Stimulated activated CD4-positive, alpha-beta T cell treated with anti-CD3 and anti-CD28 coated beads, Interleukin-2, amount 100 ng/mL, for 4 hours (primary cell): ENCODE measurements at places on chromosomes 3 and 15.

GRCh38 chr3:134437211-134437752, 48.5 kb downstream of the ANAPC13 start:
- DNase-seq, result no peak

DNA sequence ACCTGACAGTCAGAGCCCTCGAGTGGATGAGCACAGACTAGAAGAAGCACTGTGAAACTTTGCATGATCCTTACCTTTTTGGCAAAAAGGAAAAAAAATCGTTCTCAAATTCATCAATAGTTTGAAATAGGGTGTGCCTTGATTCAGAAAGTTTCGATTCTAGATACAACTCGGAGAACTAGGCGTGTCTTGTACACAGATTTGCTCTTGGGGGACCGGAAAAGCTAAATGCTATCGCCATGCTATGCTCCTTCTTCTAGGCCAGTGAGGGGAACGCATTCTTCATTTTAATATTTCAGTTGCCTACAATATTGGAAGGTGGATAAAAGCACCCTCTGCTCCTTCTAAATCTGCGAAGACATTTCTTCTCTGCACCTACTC, 25.0 kb downstream of the CD86 start:
- no peak for DNase-seq

DNA sequence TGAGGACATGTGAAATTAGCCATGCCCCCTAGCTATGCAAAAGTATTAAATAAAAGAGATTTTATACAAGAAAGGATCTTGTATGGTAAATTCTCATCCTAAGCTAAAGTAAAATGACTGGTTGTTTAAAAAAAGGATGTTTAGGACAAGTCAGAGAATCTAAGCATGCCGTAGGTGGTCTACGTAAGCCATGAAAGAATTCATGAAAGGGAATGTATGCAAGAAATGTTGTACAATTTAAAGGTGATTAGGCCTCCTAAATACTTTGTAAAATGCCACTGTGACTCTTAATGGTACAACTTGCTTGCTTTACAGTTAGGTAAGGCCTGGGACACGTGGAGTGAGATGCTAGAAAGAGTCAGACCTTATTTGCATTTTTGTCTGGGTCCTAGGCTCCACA, 209.0 kb downstream of the EFHB start:
- no peak for DNase-seq

DNA sequence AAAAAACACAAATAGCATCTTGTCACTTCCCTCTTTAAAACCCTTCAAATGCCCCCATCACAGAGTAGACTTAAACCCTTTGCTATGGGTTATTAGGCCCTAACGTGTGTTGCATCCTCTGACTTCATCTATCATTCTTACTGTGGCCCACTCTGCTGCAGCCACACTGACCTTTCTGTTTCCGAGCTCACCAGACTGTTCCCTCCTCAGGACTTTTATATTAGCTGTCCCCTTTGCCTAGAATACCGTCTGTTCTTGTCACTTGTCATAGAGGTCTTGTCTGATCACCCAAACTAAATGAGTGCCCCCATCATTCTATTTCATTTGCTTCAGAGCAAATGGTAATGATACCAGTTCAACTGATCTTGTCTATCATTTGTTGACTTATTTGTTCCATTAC, 877 bp upstream of the FEM1B start:
- DNase-seq, result no peak

- DNase-seq, result no peak
Observed at GRCh38 chr3:38210141-38210757, 44.9 kb downstream of the OXSR1 start.

- no peak for DNase-seq
Observed at GRCh38 chr3:127371846-127372245, 84.0 kb upstream of the PRR20G start.

GRCh38 chr3:182041668-182042291, 330.1 kb downstream of the SOX2 start:
- no peak for DNase-seq

GRCh38 chr3:157429708-157430107, 6.9 kb upstream of the PTX3 start:
- DNase-seq, result no peak

- DNase-seq, result no peak
Observed at GRCh38 chr3:67557848-67558355, 96.5 kb downstream of the SUCLG2 start.

GRCh38 chr15:82942691-82943090, 9.8 kb downstream of the HOMER2 start:
- DNase-seq, result no peak

DNA sequence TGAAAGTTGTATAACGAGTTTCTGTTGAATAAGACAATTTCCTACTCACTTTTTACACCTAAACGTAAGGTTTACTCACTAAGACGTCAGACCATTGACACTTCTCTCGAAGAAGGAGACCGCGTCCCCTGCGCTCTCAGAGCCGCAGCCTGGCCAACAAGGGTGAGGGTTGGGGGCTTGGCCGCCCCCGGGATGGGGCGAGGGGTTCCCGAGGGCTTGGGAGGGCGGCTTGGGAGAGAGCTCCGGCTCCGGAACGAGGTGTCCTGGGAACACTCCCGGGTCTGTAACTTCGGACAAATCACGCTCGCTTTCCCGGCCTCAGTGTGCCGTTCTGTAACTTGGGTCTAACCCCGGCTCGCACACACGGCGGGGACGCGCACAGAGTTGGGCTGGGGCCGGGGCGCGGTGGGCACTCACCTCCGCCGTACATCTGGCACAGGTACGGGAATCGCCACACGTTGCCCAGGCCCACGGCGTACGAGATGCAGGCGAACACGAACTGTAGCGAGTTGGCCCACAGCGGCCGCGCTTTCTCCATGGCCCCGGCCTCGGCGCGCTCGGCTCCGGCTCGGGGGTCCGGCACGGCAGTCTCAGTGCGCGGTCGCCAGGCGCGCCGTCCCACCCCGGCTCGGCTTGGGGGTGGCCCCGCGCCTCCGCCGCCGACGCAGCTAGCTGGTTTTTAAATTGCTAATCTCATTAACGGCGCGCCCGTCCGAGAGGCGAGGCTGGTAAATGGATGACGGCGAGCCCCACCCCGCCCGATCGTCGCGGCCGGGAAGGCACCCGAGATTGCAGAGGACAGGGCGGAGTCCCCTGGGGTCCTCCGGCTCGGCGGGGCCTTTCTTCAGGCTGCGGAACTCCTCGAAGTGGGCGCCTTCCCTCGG, at the start of gene SLC6A20:
TSS of gene SLC6A20 (minus strand) at position 655 of the 884 bp plus-strand sequence. CDS start at position 538, 117 bp downstream.
- no peak for DNase-seq

DNA sequence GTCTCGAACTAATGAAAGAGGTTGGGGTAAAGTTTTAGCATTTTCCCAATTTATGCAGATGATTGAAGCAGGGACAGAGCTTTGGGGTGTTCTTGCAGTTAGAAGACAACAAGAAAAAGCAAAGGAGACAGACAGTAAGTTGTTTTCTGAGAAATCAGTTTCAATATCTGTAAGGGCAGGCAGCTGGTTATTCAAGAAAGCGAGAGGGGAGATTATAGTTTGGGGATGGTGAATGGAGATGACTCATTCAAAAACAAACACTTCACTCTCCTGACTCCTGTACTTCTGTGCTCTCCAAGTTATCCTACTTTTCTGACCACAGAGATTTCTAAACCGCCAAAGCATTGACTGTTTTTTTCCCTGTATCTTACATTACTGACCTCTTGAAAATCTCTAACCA, 352.0 kb downstream of the GAP43 start:
- no peak for DNase-seq

GRCh38 chr3:159186581-159186980, 384.7 kb downstream of the MFSD1 start:
- DNase-seq, result no peak

DNA sequence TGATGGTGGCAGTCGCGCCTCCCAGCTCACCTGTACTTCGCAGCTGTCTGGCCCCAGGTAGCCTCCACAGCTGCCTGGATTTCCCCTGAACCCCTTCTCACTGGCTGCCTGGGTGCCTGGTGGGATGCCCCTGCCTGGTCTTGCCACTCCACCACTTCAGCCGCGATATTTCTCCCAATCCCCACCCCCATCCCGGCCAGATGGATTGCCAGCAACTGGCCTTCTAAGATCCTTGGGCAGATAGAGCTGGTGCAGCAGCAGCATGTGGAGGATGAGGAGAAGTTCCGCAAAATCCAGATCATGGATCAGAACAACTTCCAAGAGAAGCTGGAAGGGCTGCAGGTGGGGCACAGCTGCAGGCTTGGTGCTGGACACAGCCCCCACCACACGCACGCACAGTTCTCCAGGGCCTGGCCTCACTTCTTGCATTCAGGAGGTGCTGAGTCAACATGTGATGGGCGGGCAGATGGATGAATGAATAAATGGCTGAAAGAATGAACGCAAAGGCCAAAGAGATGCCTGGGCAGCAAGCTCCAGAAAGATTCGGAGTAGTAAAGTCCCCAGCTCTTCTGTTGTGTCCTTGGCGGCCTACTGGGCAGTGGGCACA, 35.7 kb downstream of the DNAH1 start:
- no peak for DNase-seq

- DNase-seq, result no peak
Observed at GRCh38 chr3:183455089-183455488, 26.7 kb upstream of the MCF2L2 start.

- no peak for DNase-seq
Observed at GRCh38 chr15:58980351-58980939, 7.0 kb upstream of the RNF111 start.

GRCh38 chr3:113560271-113560670, 27.9 kb downstream of the SIDT1 start:
- no peak for DNase-seq

DNA sequence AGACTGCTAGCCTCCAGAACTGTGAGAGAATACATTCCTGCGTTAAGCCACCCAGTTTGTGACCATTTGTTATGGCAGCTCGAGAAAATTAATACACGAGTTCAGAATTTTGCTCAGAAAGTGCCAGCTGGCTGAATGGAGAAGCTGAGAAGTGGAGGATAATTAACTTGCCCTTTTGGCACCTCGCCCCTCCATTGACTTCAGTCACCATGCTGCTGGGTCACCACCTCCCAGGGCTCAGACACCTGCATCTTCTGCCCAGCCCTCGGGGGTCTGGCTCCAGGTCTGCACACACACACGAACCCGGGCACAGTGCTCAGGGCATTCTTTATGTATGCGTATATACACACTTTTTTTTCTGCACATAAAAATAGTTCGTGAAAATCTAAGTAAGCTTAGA, 32.0 kb downstream of the AMOTL2 start:
- DNase-seq, result no peak

DNA sequence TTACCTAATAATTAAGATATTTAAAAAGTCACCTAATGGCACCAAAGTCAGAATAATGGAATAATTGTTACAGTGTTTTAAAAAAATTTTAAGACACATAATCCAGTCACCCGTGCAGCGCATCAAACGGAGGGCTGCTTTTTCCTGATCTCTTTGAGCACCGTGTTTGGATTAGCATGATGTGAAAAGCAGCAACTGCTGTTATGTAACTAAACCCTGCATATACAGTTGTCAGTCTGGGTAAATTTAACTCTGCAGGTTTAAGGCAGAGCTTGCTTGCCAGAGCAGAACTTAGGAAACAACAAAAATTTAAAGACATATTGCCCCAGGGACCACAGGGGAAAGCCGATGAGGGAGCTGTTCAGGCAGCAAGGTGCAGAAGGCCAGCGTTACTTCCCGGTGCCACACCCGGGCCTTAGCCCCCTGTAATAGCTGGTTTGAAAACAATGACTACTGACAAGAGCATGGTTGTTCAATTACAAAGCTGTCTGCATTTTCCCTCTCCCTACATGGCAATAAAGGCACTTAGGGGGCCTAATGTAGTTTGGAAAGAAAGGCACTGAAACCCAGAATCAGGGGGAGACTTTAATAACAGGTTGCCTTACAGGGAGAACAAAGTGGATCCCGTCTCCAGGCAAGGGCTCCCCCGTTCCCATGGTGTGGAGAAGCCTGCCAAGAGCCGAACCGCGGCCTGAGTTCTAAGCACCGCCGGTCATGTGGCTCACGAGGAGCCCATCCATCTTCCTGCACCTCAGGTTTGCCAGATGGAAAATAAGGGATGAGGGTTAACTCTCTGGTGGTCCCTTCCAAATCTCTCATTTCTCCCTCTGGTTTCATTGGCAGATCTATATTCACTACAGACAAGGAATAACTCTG, 32.2 kb downstream of the RORA start:
- no peak for DNase-seq
